ENCODE measurements at places on chromosomes 7 and 10.

DNA sequence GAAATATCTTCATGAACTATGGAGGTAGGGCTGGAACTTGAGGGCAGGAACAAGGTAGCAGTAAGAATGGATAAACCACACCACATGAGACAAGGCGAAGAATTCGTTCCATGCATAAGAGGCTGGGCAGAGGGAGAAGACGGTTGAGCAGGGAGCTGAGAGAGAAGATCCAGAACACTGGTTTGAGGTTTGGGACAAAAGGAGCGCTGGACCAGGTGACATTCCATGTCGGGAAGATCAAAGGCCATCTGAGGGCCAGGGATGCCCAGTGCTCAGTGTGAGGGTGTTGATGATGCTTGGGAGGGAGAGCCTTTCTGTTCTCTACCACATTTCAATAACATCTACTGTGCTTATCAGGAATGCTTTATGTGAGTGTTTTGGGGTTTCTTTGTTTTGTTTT, 52.8 kb downstream of the WIPF3 start:
- no peak for DNase-seq

- no peak for DNase-seq
Measured at GRCh38 chr7:77684030-77684429, 12.2 kb upstream of the RSBN1L start.

- no peak for DNase-seq
Measured at GRCh38 chr7:37484426-37485073, 35.9 kb upstream of the ELMO1 start.

GRCh38 chr10:131737543-131738395, 163.0 kb upstream of the PPP2R2D start:
- no peak for DNase-seq

- DNase-seq, result no peak
Measured at GRCh38 chr7:10998996-10999757, 25.5 kb downstream of the PHF14 start.

DNA sequence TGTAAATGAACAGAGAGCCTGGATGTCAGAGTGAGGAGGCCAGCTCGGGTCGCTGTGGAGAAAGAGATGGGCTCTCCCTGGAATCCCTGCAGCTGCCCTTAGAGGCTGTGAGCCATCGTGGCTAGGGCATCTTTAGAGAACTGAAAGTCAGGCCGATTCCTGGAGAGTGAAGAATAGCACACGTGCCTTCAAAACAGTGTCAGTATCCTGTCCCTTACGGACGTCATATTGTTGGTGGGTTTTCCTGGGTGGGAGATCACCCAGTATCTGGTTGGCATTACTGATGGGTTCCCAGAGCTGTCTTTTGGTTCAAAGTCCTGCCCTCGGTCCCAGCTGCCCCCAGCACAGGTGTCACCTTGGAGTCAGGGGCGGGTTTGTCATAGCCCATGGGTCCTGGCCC, 25.3 kb downstream of the IKZF1 start:
- no peak for DNase-seq

DNA sequence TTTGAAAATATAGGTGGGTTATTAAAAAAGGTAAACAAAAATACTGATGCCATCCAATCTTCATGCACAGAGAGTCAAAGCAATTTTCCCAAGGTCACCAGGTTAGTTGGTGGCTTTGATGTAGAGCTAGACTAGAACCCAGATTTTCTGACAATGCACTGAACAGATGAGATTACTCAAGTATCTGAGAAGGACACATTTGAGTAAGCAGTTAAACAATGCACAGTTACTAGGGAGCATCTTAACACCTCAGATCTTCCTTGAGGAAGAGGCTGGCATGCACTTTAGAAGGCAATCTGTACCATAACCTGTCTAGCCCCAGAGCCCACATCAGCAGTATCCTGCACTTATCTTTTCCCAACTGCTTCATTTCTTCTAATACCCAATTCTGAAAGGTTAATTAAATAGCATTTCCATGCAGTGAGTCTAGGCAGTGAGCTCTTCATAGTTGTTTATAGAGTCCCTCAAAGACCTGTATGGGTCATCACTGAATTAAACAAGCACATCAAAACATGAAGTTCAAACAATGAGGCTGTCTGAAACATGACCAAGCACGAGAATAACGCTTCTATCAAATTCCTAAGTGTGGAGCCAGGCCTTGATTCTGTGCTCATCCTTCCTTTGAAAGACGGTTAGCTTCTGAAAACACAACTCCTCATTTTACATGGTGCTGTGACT, 38.2 kb upstream of the ANK3 start:
- no peak for DNase-seq

- no peak for DNase-seq
Measured at GRCh38 chr10:88207121-88207546, 343.7 kb downstream of the PTEN start.

DNA sequence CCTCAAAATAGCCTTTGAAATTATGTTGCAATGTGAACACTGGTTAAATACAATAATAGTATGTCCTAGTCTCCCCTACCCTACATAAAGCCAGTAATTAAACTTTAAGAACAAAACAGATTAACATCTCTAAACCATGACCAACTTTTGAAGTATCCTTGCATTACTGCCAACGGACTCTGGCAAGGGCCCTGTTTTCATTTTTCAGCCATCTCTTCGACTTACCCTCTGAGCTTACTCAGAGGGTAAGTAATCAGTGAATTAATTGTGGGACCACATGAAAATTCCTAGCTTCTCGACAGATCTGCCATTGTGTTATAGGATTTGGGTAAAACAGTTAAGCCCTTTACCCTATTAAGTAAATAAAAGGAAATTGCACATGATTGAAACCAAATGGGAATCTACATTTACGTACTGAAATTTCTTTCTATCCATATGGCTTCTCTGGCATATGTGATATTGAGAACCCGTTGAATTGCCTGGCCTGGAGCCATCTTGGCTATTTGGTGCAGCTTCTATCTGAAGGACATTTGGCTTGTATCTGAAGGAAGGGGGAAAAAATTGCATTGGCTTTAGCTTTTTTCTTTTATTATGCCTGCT, 39.6 kb downstream of the DYNC1I1 start:
- no peak for DNase-seq

DNA sequence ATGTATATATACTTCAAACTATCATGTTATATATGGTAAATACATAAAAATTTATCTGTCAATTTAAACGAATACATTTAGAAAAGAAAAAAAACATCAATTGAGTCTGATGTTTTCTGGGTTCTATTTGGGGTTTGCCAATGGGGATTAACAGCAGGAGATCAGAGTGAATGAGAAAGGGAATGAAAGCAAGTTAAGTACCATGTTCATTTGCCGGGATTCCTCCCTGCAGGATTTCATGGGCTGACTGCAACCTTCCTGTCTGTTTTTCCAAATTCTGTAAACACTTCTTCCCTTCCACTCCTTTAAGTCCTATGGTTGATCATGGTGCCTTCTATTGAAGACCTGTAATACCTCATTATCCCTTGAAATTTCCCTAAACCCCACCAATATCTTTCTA, 33.9 kb upstream of the SEMA3A start:
- no peak for DNase-seq

DNA sequence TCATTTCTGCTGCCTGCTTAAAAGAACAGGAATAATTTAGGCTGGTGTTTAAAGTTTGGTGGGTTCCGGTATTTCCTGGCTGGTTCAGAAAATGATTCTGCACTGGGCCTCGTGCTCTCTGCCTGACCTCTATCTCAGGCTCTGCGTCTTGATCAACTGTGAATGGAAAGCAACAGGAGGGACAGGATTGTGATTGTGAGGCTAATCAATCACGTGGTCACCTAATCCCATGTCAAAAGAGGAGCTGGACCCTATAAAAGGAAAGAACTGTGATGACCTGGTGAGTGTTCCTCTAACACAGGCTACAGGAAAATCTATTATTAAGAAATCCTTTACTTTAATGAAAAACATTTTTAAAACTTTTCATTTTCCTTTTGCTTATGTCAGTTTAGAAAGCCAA, at the start of gene DHX32:
DHX32 (minus strand) TSS at position 101 of the 400 bp plus-strand sequence. CDS start 468 bp downstream, outside the sequence.
- DNase-seq, result no peak

- DNase-seq, result peak; percentile 79
Measured at GRCh38 chr7:139645572-139646523, 122.4 kb downstream of the CLEC2L start.

DNA sequence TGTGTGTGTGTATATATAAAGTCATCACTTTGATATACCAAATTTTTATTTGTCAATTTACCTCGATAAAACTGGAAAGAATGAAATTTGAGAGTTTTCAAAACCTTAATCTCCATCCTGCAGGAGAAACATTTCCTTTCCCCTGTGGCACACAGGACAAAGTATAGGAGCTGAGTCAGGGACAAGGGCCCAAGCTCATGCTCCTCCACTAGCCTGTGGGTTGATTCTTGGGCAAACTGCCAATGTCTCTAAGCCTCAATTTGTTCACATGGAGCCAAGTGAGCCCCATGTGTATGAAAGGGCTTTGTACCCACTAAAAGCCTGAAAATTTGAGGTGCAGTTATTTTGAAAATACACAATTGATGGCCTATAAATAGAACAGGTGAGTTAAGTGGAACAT, 60.3 kb upstream of the IL6 start:
- no peak for DNase-seq

DNA sequence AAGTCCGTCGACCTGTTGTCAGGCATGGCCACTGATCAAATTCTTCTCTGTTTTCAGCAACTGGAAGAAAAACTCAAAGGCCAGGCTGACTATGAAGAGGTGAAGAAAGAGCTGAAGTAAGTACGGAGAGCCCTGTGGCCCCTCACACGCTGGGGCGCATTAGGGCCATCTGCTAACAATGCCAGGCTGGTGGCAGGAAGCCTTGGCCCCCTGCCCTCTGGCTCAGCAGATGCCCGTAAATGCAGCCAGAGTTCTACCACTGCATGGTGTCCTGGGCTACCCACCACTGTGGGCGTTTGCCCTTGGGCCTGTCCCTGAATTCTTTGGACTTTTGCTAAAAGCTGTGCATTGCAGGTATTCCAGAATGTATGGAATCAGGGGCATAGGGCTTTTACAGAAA, 96.9 kb upstream of the SH2B2 start:
- no peak for DNase-seq

GRCh38 chr10:62511238-62511637, 137.1 kb downstream of the ZNF365 start:
- DNase-seq, result no peak

DNA sequence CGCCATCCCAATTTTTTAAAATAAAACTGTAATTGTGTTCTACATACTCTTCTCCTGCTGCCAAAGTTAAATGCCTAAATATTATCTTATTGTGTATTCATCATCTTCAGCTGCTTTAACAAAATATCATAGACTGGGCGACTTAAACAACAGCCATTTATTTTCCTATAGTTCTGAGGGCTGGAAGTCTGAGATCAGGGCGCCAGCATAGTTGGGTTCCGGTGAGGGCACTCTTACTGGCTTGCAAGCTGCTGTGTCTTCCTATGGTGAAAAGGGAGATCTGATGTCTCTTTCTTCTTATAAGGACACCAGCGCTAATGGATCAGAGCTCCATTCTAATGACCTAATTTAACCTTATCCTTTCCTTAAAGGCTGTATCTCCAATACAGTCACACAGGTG, 30.4 kb downstream of the CSTF2T start:
- no peak for DNase-seq

GRCh38 chr10:114548662-114549061, 109.4 kb downstream of the ABLIM1 start:
- DNase-seq, result no peak

GRCh38 chr10:54094321-54094720, 706.7 kb downstream of the PCDH15 start:
- no peak for DNase-seq

DNA sequence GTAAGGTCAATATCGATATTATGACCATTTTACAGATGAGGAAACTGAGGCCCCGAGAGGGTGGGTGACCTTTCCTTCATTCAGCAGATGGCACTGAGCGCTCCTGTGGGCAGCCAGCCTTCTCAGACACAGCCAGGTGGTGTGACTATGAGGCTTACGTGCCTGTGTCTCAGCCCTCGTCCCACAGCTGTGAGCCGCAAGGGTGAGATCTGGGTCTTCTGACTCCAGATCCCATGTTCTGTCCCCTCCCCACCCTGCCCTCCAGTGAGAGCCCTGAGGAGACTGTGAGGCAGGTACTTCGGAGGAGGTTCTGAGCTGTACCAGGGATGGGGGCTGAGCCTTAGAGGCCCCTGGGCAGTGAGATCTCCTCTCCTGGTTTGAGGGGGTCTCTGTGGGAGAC, 613.8 kb upstream of the FOXK1 start:
- no peak for DNase-seq

DNA sequence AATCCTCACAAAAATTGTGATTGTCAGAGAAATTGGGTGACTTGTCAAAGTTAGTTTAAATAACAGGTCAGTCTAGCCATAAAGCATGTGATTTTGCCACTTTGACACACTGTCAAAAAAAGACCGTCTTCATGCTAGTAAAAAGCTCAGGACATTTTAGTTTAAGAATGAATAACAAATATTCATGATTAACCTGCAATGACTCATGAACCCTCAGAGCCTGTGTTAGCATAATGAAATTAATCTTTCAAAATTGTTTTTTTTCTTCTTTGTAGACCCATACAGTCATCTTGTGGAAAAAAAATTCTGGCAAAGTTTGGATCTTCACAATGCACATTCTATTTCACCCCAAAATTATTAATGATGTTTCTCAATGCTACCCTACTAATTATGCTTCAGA, 255.2 kb upstream of the POT1 start:
- DNase-seq, result no peak

DNA sequence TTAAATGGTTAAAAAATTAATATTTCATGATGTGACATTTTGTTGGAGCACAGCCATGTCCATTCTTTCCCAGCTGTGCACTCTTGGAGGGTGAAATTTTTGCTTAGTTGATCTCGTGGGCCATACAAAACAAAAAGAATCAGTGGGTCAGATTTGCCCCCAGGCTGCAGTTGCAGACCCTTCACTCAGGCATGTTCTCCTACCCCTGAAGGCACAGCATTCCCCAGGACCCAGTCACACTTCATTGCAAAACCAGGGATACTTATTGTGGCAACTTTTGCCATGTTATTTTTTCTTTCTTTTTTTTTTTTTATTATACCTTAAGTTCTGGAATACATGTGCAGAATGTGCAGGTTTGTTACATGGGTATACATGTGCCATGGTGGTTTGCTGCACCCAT, 6.0 kb downstream of the TAS2R40 start:
- no peak for DNase-seq

- DNase-seq, result no peak
Measured at GRCh38 chr10:61888744-61889143, 12.8 kb upstream of the ARID5B start.

DNA sequence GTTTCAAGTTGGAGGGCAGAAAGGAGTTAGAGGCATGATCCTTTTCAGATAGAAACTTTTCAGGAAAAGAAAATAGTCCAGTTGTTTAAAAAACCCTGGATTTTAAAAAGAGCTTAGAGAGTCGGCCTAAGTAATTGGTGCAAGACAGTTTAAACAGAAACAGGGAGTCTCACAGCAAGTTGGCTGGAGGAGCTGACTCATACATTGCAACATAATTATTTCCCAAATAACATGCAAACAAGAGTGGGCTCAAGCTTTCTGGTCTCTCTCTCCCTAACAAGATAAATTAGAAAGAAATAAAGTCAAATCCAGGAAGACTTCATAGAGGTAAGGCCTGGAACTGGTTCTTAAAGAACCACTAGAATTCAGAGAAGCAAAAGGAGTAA, 100.3 kb upstream of the AGBL3 start:
- no peak for DNase-seq
